ENCODE measurements at places on chromosomes 2 and 18.
A peak's percentile ranks its signal among the peaks of the same experiment; 100 is the strongest.

GRCh38 chr18:50107468-50107977 is 87.4 kb downstream of the MYO5B start:
- peaks cover 24% of the 10 kb centered on the region for H3K27me3 ChIP-seq
- H3K36me3 ChIP-seq = no peaks in the 10 kb centered on the region
- H3K4me1 ChIP-seq = no peaks in the 10 kb centered on the region
- DNase-seq = no peak
- no peak overlapping the region for H3K4me3 ChIP-seq

- no peak for DNase-seq
- H3K27me3 ChIP-seq = peaks cover 22% of the 10 kb centered on the region
- peaks cover 18% of the 10 kb centered on the region for H3K36me3 ChIP-seq
- H3K4me1 ChIP-seq = peaks cover 17% of the 10 kb centered on the region
- no peak overlapping the region for H3K27ac ChIP-seq
- H3K4me3 ChIP-seq = no peak overlapping the region
These were observed 205.5 kb downstream of the BCL2 start for GRCh38 chr18:63113899-63114565.

DNA sequence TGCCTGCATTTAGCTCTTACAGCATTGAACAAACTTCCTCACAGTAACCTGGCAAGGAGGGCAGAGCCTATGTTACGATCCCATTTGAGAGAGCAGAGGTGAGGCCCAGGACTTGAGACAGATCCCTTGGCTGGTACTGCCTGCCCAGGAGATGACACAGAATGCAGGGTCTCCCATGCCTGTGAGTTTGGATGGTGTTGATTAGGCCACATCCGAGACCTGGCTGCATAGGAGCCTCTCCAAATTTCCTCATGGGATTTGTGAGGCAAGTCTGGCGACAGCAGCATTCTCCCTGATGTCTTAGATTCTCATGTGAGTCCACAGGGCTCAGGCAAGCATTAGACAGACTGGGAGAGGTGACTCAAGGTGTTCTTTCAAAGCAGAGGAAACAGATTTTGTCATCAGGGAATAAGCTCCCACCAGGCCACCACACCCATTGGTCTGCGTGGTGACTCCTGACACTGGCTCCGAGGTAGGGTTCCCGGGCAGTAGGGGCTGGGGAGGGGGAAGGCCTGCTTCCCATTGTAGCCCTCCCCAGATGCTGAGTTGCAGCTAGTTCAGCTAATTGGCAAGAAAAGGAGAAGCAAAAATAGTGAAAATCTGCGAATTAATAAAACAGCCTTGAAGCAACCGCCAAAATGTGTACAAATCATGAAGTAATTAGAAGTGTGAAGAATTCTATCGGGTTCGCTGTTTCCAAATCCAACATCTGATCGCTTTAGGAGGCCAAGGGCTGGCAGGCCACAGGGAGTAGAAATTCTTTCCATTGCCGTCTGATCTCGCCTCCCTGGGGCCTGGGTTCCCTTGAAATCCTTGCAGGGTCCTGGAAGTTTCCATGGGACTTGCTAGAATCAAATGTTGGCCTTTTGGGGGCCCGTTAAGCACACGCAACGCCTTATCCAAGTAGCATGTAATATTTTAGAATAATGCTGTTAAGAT is 68.0 kb downstream of the MAPK4 start:
- no peaks in the 10 kb centered on the region for H3K4me1 ChIP-seq
- no peaks in the 10 kb centered on the region for H3K36me3 ChIP-seq
- H3K4me3 ChIP-seq = no peak overlapping the region

DNA sequence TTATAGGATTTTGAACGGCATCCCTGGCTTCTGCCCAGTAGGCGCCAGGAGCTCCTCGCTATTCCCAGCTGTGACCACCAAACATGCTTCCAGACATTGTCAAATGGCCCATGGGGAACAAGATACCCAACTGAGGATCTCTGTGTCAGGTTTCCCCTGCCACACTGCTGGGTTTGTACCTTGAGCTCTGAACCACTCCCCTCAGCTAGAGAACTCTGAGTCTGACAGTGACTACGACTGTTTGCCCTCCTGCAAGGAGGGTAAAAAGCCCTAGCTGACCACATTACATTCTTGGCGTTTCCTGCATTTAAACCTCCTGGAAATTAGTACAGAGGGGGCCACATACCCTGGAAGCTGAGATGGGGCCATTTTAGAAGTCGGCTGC is 12.4 kb downstream of the LRRFIP1 start:
- peaks cover 9% of the 10 kb centered on the region for H3K36me3 ChIP-seq
- H3K4me3 ChIP-seq = no peak overlapping the region

- peak overlapping the region; percentile 34 for H3K4me3 ChIP-seq
- peaks cover 87% of the 10 kb centered on the region for H3K4me1 ChIP-seq
- no peaks in the 10 kb centered on the region for H3K27me3 ChIP-seq
- peak overlapping the region; percentile 97 for H3K27ac ChIP-seq
- DNase-seq = no peak
- peaks cover 19% of the 10 kb centered on the region for H3K36me3 ChIP-seq
These were observed 36.7 kb downstream of the ARHGAP25 start for GRCh38 chr2:68771211-68771751.

DNA sequence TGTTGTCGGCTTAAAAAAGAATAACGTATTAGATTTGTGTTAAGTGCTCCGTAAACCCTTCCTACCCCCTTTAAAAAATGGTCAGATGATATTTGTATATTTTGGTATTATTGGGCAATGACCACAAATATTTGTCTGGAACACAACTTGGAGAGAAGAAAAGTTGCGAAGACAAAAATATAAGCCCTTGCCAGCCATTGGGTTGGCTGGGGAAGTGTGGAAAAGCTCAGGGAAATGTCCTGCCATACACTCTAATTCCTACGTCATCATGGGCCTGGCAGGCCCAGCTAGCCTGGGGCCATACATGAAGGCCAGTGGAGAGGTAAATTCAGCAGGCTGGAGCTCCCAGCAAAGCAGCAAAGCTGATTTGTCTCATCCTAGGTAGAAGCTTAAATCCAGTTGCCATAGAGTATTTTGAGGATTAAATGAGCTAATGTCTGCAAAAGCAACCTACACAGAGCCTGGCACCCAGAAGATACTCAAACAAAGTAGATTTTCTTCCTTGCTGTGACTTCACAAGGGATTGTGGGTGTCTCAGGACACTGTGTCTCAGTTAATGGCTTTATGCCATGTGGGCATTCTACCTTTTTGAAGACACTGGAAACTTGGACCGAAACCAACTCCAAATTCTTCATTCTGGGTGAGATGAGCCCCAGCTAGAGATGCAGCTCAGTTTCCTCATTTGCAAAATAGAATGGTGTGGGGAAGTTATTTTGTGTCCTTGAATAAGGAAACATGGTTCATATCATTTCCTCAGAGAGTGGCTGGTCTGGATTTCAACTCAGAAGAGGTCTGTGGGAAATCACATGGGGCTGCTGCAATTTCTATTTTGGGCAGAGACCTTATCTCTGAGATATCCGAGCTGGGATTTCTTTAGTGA is 87.9 kb upstream of the MAP4K3 start:
- H3K27ac ChIP-seq = no peak overlapping the region
- no peak overlapping the region for H3K4me3 ChIP-seq
- H3K36me3 ChIP-seq = peaks cover 2% of the 10 kb centered on the region
- no peak for DNase-seq
- no peaks in the 10 kb centered on the region for H3K27me3 ChIP-seq
- H3K4me1 ChIP-seq = no peaks in the 10 kb centered on the region

DNA sequence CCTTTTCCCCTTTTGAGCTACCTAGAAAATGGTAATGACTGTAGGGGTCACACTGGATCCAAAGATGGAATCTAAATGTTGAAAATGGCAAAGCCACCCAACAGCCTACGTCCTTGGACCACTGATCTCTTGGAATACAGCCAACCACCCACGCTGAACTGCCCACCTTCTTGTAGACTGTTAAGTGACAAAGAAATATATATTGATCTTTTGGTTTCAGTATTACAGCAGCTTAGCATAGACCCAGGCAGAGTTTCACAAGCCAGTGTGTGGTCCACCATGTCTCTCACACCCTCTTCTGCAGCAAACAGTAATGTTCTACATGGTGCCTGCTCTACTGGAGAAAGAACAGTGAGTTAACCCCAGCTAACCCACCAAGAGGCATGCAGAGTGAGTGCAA is 20.2 kb downstream of the CACNB4 start:
- H3K4me1 ChIP-seq = no peaks in the 10 kb centered on the region
- H3K4me3 ChIP-seq = no peak overlapping the region
- no peak for DNase-seq
- no peaks in the 10 kb centered on the region for H3K27me3 ChIP-seq

- no peak overlapping the region for H3K27ac ChIP-seq
- no peaks in the 10 kb centered on the region for H3K36me3 ChIP-seq
- no peaks in the 10 kb centered on the region for H3K4me1 ChIP-seq
- no peak overlapping the region for H3K4me3 ChIP-seq
- H3K27me3 ChIP-seq = peaks cover 3% of the 10 kb centered on the region
- no peak for DNase-seq
These were observed 681.3 kb downstream of the ADCYAP1 start for GRCh38 chr18:1585881-1586488.

- H3K4me1 ChIP-seq = no peaks in the 10 kb centered on the region
- no peak overlapping the region for H3K27ac ChIP-seq
- no peaks in the 10 kb centered on the region for H3K36me3 ChIP-seq
- DNase-seq = no peak
These were observed 34.8 kb upstream of the SKA1 start for GRCh38 chr18:50340078-50340477.

DNA sequence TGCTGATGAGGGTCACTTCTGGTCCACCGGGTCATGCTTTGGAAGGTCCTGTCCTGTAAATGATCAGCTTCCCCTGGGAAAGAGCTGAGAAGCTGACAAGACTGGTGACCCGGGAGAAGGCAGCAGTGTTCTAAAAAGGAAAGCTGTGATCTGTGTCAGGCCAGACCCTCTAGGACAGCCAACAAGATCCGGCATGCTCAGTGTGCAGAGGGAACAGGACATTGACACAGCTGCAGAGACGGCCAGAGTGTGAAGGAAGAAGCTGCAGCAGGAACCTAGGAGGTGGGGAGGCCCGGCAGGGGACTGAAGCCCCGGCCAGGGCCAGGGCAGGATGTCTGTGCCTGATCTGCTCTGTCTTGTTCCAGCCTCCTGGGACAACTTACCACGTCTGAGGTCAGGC is 372.7 kb upstream of the ID2 start:
- peaks cover 79% of the 10 kb centered on the region for H3K4me1 ChIP-seq
- peak overlapping the region; percentile 51 for H3K27ac ChIP-seq
- DNase-seq = no peak
- no peak overlapping the region for H3K4me3 ChIP-seq
- peaks cover 5% of the 10 kb centered on the region for H3K27me3 ChIP-seq

DNA sequence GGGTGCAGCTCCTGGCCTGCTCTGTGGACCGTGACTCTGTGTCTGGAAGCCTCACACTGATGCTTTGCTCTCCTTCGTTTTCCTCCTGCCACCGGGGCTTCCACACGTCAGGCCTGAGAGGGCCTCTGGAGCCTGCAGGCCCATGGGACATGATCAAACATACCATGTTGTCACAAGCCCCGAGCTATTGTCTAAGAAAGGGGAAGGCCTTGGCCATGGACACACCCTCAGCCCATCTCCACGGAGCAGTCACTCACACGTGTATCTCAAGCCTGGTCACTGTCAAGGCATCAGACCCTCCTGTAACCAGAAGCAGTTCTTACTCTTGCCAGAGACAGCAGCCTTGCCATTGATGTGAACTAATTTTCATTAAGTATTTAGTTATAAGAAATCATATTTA is 814.1 kb upstream of the SALL3 start:
- H3K27ac ChIP-seq = no peak overlapping the region
- peaks cover 2% of the 10 kb centered on the region for H3K27me3 ChIP-seq
- no peaks in the 10 kb centered on the region for H3K36me3 ChIP-seq
- no peak overlapping the region for H3K4me3 ChIP-seq
- DNase-seq = no peak

GRCh38 chr2:230172156-230172555 is 47.6 kb downstream of the SP110 start:
- no peak for DNase-seq
- no peak overlapping the region for H3K27ac ChIP-seq
- H3K4me3 ChIP-seq = no peak overlapping the region

DNA sequence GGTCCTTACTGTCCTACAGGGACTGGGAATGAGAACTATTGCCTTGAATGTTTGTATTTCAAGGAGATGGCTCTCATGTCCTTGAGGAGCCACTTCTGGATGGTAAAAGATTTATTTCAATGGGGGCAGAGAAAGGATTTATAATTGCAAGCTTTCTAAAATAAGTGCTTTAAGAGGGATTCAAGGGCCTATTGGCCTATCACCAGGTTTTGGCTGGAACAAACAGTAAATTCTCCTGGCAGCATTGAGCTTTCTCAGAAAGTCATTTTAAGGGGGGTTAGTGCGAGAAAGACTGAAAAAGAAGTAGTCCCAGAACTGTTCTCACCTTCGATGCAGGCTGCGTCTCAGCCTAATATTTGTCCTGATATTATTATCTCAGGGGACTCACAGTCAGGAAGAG is 29.8 kb downstream of the DPP10 start:
- no peaks in the 10 kb centered on the region for H3K27me3 ChIP-seq
- H3K4me3 ChIP-seq = no peak overlapping the region
- no peaks in the 10 kb centered on the region for H3K36me3 ChIP-seq
- no peak overlapping the region for H3K27ac ChIP-seq
- H3K4me1 ChIP-seq = no peaks in the 10 kb centered on the region
- no peak for DNase-seq

- H3K27ac ChIP-seq = no peak overlapping the region
- no peaks in the 10 kb centered on the region for H3K36me3 ChIP-seq
- no peak for DNase-seq
- H3K4me1 ChIP-seq = no peaks in the 10 kb centered on the region
- H3K27me3 ChIP-seq = peaks cover 2% of the 10 kb centered on the region
These were observed 126.4 kb upstream of the HNMT start for GRCh38 chr2:137837830-137838229.

GRCh38 chr18:25815659-25816058 is 274.8 kb downstream of the SS18 start:
- peaks cover 9% of the 10 kb centered on the region for H3K4me1 ChIP-seq
- no peak for DNase-seq
- H3K27me3 ChIP-seq = peaks cover 4% of the 10 kb centered on the region
- H3K27ac ChIP-seq = no peak overlapping the region
- H3K36me3 ChIP-seq = no peaks in the 10 kb centered on the region

- peaks cover 16% of the 10 kb centered on the region for H3K4me1 ChIP-seq
- H3K36me3 ChIP-seq = peaks cover 26% of the 10 kb centered on the region
- no peak overlapping the region for H3K27ac ChIP-seq
- H3K4me3 ChIP-seq = no peak overlapping the region
- DNase-seq = peak; percentile 16
These were observed 8.5 kb downstream of the SLC66A2 start for GRCh38 chr18:79942786-79943607.

DNA sequence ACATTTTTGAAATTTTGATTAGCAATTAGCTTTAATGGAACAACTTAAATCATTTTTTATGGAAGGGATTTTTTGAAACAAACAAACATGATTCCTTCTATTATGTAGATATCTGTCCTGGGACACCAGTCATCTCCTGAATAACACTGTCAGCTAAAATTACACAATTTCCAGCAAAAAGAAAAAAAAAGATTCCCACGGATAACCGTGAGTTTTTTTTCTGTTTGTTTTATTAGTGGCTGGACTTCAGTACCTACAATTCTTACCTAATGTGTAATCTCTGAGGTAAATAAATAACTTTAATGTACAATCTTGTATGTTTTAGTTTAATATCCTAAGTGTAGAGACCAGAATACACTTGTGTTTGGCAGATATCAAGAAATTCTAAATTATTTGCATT is 126.6 kb upstream of the KYNU start:
- H3K27me3 ChIP-seq = no peaks in the 10 kb centered on the region
- no peaks in the 10 kb centered on the region for H3K36me3 ChIP-seq
- no peak overlapping the region for H3K27ac ChIP-seq
- H3K4me1 ChIP-seq = no peaks in the 10 kb centered on the region
